Stimulated activated CD8-positive, alpha-beta memory T cell treated with anti-CD3 and anti-CD28 coated beads, Interleukin-7, amount 100 ng/mL, for 48 hours (primary cell): ENCODE measurements at places on chromosomes 16 and 17.

DNA sequence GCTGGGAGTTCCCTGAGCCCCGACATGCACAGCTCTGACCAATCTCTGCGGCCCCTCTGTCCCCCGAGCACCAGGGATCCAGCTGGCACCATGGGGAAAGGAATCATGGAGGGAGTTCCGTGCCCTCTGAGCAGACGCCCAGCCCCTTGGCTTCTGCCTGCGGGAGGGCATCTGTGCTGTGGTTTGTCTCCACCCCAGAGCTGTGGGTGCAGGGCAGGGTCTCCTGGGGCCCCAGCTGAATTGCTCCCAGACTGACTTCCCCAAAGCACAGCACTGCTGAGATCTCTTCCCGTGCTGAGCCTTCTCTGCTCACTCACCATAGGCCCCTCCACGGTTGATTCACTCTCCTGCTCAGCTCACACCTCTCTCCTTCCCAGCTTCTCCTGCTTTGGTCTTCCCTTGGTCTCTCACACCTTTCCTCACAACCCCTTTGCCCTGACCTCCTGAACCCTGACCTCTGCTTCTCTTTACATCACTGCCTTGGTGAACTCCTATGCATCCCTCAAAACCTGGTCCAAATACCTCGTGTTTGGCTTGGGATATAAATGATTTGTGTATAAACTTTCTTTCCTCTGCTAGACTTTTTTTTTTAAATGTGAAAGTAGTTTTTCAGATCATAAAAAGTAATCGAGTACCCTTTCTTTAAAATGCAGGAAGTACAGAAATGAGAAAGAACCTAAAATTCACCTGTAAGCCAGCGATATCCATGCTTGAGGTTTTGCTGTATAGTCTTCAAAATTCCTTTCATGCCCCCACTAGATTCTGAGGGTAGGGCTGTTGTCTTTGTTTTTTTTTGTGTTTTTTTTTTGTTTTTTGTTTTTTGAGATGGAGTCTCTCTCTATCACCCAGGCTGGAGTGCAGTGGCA lies 265.3 kb downstream of the SEC14L1 start:
- no peak for DNase-seq

DNA sequence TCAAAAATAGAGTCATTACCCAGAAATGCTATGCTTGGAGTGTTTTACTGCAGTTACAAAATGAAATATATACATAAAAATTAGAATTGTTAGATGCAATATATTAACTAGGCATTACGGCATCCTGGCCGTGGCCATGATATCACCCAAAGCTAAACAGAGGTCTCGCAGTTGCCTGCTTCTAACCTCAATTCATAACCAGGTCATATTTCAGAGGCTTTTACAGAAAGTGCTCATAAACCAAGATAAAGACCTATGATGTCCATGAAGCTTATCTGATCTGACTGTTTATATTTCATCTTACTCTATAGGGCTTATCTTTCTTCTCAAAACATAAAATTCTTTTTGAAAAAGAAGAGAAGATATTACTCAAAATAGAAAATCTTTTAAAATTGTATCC lies 664.5 kb upstream of the SALL1 start:
- DNase-seq = no peak

GRCh38 chr16:65788434-65789140 lies 577.9 kb upstream of the CDH5 start:
- no peak for DNase-seq

GRCh38 chr16:25060920-25061319 lies 45.8 kb upstream of the ARHGAP17 start:
- DNase-seq = no peak

DNA sequence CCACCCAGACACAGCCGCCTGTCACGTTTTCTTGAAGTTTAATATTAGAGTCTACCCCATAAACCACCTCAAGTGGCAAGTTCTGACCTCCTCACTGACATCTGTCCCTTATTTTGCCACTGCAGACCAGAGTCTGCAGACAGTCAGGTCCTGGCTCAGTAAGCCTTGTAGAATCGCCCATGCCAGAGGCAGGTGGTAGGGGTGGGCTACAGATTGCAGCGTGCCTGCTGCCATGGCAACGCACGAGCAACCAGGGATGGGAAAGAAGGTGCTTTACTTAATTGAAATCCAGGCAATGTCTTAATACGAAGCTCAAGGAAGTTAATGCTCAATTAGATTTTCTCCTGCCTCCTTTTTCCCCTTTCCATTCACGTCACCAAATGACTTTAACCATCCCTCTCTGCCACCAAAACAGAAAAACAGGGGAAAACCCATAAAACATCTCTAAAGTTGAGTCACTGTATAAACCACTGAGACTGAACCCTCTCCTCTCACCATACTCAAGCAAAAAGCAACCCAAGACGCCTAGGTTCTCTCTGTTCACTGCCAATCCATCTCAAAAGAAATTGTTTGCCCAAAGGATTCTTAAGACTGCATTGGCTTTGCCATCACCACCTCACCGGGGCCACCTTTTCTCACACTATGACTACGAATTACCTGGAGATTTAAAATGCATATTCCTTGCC lies 228.8 kb downstream of the SLC39A11 start:
- DNase-seq = no peak

DNA sequence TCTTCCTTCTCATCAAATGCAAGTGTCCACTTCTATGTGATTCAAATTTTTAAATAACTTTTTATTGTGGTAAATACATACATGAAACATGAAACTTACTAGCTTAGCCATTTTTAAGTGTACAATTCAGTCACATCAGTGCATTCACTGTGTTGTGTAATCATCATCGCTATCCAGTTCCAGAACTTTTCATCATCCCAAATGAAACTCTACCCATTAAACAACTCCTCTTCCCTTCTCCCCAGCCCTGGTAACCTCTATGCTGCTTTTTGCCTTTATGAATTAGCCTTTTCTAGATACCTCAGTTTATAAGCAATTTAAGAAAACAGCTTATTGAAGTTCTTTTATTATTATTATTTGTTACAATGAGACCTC lies 41.1 kb upstream of the IL34 start:
- DNase-seq = no peak

DNA sequence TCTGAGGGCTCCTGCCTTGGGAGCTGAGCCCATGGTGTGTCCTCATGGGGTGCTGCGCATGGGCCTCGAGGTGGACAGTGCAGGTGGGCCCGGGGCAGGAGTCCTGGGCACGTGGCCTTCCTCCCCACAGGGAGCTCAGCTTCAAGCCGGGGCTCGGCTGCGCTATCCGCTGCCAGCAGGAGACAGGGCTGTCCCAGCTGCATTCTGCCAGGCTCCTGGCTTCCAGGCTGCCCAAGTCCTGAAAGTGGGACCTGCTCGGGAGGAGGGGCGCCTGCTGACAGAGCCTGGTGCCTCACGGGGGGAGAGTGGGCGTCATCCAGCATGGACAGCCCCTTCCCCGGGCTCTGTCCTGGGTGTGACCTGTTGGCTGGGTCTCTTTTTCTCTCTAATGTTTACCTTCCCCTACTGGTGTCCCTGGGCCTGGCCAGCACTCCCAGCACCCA lies 7.1 kb downstream of the TRAF7 start:
- no peak for DNase-seq

- no peak for DNase-seq
Measured at GRCh38 chr17:6079155-6079888, 9.1 kb downstream of the WSCD1 start.

DNA sequence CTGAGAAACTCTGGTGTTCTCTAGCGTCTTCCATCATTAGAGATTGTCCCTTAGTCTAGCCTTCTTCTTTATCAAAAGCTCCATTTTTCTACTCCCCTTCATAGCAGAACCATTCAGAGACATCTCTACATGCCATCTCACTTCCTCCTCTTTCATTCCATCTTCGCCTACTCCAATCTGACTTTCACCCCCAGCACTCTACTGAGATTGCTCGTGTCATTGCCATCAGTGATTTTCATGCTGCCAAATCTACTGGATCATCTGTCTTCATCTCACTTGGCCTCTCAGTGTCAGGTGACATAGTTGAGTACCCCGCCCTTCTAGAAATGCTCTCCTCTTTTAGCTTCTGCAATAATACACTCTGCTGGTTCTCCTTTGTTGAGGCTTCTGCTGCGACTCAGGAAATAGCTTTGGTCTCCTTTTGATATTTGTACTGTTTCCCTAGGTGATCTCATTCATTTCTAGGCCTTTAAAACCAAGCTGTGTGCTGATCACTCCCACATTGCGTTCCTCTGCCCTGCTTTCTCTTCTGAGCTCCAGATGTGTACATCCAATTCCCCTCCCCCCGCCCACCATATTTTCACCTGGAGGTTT lies 119.1 kb downstream of the FTO start:
- no peak for DNase-seq

- DNase-seq = no peak
Measured at GRCh38 chr17:17108451-17109049, 66.3 kb downstream of the MPRIP start.
